Psoas muscle (tissue), 8 donors: ENCODE measurements at places on chromosomes 1 and 21. TPM values are rescaled to one million over a fixed set of nuclear protein-coding genes. Genes with fewer than 3 reads are reported as not detected.

DNA sequence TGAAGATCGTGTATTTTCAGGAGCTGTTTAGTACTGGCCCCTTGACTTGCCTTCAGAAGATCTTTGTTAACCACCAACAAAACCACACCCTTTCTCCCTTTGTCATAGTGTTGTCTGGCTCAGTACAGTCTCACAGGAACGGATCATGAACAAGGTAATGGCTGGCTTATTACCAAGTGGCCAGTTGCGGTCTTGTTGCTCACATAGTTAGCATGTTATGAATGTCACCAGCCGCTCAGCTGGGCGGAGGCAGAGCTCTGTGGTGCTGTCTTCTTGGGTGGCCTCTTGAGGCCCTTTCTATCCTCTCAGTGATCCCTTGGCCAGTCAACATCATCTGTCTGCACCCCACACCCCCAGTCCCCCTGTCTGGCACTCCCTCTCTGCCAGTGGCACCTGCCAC is 21.4 kb downstream of the CNIH3 start:
- DNase-seq: no peak

- DNase-seq: no peak
Measured at GRCh38 chr1:235404190-235404589, 37.0 kb downstream of the TBCE start.

DNA sequence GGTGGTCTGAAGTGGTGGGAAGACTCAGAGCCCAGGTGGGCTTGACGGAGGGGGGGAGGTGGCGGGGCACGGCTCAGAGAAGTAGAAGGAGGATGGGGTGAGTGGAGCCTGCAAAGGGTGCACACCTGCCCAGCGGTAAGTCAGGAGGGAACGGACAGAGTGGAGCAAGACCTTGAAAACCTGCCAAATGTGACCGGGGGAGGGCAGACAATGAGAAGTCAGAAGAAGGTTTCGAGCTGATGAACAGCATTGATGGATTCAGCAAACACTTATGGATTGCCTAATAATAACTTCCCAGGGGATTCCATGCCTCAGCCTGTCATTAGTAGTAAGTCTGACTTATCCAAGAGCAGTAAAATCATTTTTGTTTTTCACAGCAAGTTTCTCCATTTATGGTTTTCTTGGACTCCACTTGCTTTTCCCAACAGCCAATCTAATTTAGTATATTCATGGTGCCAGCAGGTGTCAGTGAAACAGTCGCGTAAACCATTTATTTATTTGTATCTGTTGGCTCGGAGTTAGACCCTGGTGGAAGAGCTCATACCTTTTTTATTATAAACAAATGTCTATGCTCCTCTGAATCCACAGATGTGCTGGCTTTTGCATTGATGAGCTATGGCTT is 279.1 kb downstream of the PCP4 start:
- no peak for DNase-seq

- no peak for DNase-seq
Measured at GRCh38 chr1:80882553-80882952, 918.2 kb upstream of the ADGRL2 start.

DNA sequence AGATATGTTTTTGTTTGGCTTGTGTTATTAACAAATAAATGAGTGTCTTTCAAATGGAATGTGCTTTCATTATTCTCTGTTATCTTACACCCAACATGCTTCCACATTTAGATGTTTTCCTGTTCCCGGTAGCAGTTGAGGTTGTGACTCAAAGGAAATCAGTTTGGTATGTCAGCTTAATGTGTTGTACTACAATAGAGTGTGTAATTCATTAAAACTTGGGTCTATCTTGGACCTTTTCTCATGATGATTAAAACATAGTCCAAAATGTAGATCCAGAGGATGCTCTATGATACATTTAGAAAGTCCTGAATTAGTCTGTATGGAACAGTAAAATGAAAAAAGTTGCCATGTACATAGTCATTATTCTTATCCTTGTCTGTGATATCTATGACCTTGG is 26.7 kb downstream of the RTCA start:
- no peak for DNase-seq

GRCh38 chr21:44949161-44949778 is 9.4 kb downstream of the SLX9 start:
- DNase-seq: peak; percentile 25

DNA sequence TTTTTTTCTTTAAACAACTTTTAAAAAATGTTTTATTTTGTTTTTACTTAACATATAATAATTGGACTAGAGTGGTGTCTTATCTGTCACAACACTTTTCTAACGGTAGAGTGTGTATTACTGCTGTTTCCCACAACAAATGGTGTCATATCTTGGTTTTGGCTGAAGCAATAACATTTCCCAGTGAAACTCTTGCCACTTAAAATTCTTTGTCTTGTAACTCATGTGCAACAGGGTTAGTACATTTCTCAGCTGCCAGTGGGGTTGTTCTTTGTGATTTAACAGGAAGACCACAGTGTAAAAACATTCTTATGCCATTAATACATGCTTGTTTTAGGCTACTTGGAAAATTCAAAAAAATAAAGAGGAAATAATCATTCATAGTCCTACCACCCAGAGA is 43.5 kb downstream of the ALPL start:
- no peak for DNase-seq

DNA sequence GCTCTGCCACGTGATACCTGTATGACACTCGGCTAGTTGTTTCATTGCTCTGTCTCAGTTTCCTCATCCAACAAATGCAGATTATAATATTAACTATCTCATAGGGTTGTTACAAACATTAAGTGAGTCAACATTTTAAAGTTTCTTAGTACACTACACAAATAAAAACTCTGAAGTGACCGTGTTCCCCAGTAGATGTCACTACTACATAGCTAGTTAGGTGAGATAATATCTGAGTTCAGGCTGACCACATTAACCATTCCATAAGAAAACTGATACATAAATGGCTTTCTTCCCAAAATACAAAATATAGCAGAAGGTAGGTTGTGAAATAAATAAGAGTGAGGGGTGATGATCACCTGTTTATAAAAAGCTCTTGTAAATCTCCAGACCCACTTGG is 214.1 kb downstream of the NUF2 start:
- DNase-seq: no peak

DNA sequence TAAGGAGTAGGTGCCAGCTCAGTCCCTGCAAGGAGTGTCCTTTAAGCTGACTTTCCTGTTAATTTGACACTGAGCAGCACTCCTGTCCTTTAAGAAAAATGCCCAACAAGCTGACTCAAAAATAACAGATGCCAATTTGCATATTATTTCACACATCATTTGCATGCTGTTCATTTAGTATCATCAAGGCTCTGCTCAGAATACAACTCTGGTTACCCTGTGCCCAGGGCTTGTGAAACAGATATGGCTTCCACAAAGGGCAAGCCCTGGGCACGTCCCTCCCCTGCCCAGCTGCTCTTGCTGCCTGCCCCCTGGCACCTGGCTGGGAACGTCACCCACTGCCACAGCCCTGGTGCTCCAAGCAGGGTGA is 10.3 kb downstream of the KCNN3 start:
- DNase-seq: peak; percentile 76

- DNase-seq: no peak
Measured at GRCh38 chr1:53639996-53640700, 98.8 kb downstream of the GLIS1 start.

DNA sequence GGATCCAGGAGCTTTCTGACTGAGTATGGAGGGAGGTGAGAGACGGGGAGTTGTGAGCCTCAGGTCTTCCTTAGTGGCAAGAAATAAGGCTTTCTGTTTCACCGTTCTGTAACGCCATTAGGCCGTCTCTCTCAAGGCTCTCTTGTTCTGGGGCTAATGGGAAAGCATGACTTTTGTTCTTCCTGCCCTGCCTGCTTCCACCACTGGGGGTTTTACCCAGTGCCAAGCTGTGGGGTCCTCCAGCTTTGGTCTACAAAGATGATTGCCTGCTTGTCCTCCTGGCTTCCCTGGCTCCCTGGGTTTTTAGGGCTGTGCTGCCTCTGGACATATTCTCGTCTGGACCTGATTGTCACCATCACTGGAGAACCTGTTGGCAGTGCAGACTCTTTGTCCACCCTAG is 74.8 kb upstream of the TINAGL1 start:
- no peak for DNase-seq

DNA sequence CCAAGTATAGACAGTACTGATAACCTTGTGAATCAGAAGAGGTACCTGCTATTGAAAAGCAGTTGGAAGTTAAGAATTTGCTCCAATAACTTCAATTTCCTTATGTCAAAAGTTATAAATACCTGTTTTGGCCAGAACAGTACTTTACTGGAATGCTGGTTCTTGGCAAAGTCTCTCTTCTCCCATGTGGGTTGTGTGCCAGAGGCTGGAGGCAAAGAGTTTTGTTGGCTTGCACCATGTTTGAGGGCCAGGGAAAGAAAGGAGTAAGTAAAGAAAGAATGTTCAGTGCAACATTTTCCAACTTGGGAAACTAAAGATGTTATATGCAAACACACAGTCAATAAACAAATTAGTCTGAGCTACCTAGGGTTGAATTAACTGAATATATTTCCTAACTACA is 67.0 kb upstream of the DYNLT5 start:
- no peak for DNase-seq

DNA sequence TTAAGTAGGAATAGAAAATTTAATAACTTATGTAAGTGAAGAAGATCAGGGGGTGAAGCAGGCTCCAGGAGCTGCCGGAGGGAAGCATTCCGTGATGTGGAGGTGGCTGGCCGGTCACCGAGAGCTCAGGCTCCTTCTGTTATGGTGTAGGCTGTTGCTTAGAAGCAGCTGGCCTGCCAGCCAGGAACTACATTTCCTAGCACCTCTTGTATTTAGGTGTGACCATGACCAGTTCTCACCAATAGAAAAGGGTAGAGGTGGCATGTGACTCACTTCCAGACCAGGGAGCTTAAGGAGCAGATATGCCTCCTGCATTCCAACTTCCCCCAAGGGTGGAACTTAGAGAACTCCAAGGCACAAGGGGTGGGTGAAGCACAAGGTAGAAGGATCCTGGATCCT is 120.7 kb downstream of the ACTL8 start:
- DNase-seq: no peak

DNA sequence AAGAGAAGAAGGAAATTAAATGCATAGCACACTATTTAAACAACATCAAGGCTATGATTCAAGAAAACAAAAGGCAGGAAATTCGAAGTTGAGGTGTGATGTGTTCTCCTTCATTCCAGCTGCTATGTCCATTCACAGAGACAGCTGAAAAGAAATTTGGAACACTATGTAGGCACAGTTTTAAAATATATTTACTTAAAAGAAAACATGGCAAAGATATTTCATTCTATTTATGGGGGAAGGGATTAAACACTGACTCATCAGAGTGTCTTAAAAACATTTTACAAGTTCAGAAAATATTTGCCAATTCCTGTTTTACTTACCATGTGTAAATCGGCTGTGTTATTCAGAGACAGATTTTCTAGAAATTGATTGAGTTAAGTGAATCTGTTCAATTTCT is 39.4 kb upstream of the NGF start:
- DNase-seq: no peak

DNA sequence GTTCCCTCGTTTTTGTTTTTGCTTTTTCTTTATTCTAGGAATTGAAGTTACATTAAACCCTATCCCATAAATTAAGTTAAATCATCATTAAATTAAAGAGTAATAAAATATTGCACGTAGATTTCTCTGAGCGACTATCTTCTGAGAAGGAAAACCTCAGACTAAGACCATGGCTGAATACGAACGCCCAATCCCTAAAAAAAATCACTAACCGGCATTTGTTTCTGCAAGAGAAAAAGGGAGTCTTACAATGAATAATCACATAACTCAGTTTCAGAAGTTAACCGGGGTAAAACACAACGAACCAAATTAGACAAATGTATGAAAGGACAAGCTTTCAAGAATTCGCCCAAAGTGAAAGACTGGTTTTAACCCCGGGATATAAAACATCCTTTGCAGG is 1.3 kb downstream of the PIK3R3 start:
- DNase-seq: no peak

- DNase-seq: no peak
Measured at GRCh38 chr1:19495799-19496526, 10.6 kb upstream of the CAPZB start.

DNA sequence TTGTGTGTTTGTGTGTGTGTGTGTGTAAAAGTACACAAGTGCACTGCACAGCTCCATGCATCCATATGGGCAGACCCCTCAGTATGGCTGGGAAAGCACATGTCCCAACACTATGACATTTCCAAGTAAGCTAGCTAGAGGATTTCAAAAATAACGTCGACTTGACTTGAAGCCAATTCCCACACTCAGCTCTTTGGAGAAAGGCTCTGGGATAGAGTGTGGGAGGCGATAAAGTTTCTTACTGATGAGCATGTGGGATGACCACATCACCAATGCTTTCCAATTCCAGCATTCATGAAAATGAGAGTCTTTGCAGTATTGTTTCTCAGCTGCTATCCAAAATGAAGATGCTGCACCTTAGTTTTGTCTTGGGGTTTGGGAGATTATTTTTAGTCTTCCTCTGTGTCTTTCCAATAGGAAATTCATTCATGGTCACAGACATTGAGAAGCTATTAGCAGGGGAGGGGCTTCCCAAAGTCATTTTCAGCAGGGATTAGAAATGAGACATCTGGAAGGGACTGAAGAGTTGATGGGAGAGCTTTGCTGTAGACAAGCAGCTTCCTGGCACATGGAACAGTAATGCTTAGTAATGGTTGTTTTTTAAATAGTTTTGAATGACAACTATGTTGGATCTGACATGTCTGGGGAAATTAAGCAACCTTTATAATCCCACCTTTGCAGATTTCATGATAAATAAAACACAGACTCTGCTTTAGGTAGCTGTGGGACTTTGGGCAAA is 143.5 kb downstream of the ASTN1 start:
- DNase-seq: no peak

- DNase-seq: no peak
Measured at GRCh38 chr1:157326173-157326859, 188.1 kb upstream of the ETV3 start.

DNA sequence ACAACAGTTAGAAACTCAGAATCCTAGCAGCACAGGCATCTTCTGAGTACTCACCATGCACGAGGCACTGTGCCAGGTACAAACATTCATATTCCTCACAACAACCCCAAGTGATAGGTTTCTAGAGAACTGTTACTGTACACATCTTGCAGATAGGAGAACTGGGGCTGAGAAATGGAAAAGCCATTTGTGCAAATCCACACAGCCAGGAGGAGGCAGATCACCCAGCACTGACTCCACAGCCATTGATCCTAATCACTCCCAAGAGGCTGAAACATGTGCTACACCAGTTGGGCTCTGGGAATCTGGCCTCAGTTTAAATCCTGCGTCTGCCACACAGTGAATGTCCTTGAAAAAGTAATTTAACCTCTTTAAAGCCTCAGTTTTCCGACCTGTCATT is 151.0 kb downstream of the ST6GALNAC5 start:
- no peak for DNase-seq

SLC6A9 gene
- total RNA-seq: 1.2 TPM

NBPF6 gene
- not detected for total RNA-seq

SELP gene
- total RNA-seq: 1.3 TPM

EPHA10 gene
- not detected for total RNA-seq

NFIA gene
- 41.9 TPM for total RNA-seq

LIN28A gene
- not detected for total RNA-seq

RXFP4 gene
- not detected for total RNA-seq

INTS7 gene
- 8.1 TPM for total RNA-seq

HTR6 gene
- not detected for total RNA-seq

CHI3L1 gene
- 156 TPM for total RNA-seq

ZSWIM5 gene
- total RNA-seq: 0.50 TPM

NGF gene
- 1.4 TPM for total RNA-seq

IRF6 gene
- total RNA-seq: 1.1 TPM
